CD4-positive, alpha-beta T cell treated with Interleukin-10 for 1 hour (primary cell): ENCODE measurements at places on chromosomes 7 and 10.

GRCh38 chr10:86918022-86918471, 39.4 kb downstream of the MMRN2 start:
- DNase-seq: no peak

GRCh38 chr7:157291404-157292080, 45.3 kb upstream of the DNAJB6 start:
- DNase-seq: no peak

- no peak for DNase-seq
Observed at GRCh38 chr7:29929018-29929807, 60.4 kb downstream of the SCRN1 start.

DNA sequence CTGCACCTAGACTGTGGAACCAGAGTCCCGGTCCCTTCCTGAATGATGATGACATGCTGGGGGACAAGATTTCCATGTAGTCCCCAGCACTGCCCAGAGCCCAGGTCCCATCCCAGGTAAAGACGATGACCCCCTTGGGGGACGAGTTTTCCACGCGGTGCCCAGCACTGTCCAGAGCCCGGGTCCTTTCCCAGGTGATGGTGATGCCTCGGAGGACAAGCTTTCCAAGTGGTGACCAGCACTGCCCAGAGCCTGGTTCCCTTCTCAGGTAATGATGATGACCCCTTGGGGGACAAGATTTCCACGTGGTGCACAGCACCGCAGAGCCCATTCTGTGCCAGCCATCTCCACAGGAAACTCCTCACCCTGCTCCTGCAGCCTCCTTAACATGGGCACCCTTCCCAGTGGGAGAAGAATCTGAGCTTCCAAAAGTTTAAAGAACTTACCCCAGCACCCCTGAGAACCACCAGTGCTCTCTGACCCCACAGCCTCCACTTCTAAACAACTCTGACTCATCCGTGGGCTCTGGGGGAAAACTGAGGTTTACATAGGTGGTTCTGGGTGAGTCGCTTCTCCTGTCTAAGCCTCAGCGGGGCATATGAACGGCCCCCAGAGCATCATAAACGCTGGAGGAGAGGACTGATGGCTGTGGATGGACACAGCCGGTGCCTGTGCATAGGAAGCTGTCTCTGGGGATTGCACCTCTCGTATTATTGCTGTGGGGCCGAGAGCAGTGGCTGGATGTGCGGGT, 233.2 kb downstream of the TCERG1L start:
- no peak for DNase-seq

DNA sequence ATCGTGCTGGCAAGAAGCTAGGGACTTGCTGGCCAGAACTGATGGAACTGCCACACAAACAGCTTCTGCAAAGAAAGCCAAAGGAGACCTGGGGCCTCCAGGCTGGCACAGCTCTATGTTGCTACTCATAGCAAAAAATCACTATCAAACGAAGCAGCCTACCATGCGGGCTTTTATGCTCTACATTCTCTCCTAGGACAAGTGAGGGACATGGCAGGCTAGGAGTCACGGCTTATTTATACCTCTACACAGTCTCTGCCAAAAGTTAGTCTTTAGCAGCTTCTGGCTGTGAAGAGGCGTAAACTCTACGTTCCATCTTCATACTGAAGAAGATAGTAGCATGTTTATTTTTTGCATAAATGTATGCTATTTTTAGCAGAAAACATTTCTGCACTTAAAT, 35.4 kb downstream of the CDCA7L start:
- DNase-seq: no peak

- no peak for DNase-seq
Observed at GRCh38 chr10:31129880-31130405, 98.3 kb upstream of the ZNF438 start.

GRCh38 chr7:155458111-155458877, at the start of gene EN2:
Gene EN2, plus strand, starts transcription at chr7:155458129. Its CDS starts 249 bp downstream, at chr7:155458378.
- no peak for DNase-seq

GRCh38 chr10:48289501-48290238, 15.2 kb upstream of the FRMPD2 start:
- peak; percentile 38 for DNase-seq

DNA sequence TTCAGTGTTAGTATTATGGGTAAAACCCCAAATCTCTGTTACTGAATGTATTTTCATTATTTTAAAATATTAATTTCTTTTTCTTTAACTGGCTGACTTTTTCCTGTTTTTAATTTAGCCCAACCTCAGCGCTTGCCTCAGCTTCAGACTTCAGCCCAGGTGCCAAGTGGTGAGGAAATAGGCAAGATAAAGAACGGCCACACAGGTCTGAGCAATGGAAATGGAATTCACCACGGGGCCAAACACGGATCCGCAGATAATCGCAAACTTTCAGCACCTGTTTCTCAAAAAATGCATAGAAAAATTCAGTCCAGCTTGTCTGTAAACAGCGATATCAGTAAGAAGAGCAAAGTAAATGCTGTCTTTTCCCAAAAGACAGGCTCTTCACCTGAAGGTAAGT, 57.5 kb downstream of the MDFIC start:
- no peak for DNase-seq

DNA sequence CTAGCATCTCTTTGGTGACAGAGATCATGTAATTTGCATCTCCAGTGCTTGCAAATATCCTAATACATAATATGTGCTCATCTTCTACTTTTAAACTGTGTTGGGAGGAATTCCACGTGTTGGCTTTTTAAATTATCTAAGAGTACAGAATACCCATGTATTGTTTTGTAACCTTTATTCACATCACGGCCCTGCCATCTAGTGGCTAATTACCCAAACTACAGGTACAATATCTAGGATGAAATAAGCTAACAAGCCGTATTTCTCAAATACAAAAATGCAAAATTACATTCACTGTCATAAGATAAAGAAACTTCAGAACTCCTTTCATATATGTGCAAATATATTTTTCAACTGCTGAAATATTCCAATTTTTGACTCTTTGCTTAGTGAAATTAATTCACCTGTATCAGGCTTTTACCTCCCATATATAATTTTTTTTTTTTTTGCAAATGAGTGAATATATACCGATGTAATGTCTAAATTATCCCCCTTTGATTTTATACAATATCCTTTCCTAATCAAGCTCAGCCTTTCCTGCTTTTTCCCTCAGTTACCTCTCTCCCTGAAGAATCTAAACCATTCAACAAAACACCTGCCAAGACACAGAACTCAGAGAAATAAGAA, 30.3 kb upstream of the LSM8 start:
- peak; percentile 54 for DNase-seq

- no peak for DNase-seq
Observed at GRCh38 chr7:90843472-90843871, 247.4 kb downstream of the CDK14 start.

DNA sequence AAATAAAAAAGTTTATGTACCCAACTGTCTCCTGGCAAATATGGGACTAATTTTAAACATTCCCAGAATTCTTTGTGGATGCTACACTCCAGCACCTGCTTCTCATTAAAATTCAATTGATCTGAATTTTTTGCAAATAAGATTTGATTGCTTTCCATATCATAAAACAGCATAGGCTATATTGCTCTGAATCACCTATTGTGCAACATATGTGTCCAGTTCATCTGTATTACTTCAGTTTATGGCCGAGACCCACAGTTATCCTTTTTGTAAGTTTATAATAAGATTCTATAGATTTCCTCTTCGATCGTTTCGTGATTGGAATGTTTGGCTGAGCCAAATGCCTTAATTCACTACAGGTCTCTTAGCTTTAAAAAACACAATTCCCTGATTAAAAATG, 351.1 kb downstream of the TFEC start:
- DNase-seq: no peak
